ENCODE measurements at places on chromosomes 13 and 19.

GRCh38 chr19:4482721-4483364 is 10.7 kb downstream of the HDGFL2 start:
- DNase-seq: no peak

DNA sequence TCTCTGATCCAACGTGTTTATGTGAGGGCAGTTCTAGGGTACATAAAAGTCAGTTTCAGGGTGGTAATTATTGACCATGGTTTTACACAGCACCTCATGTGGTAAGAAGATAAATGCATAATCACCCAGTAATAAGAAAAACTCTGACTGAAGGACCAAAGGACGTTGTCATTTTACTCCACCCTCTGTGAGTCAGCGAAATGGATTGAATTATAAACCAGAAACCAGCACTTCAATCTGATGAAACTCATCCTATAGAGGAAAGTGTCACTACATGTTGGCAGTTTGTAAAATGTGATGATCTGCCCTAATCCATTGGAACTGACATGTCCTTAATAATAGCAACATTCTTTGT is 406.8 kb downstream of the KLF5 start:
- no peak for DNase-seq

GRCh38 chr19:2636897-2637683 is 65.4 kb downstream of the GNG7 start:
- DNase-seq: peak; percentile 90

GRCh38 chr13:80707000-80707983 is 366.4 kb upstream of the SPRY2 start:
- DNase-seq: no peak

DNA sequence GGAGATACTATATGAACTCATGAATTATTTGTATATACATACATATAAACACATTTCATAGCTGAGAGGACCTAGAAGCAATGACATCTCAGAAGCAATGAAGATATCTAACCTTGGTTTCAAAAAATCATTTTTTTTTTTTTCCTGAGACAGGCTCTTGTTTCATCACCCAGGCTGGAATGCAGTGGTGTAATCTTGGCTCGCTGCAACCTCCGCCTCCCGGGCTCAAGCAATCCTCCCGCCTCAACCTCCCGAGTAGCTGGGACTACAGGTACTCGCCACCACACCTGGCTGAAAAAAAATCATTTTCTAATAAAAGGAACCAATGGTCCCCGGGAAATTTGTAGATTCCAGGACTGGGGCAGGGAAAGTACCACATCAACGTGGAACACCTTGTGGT is 4.0 kb downstream of the ZNF565 start:
- no peak for DNase-seq

GRCh38 chr19:9819596-9819909 is 674 bp upstream of the FBXL12 start:
- DNase-seq: no peak

- peak; percentile 67 for DNase-seq
Measured at GRCh38 chr19:29837448-29837981, 25.7 kb downstream of the CCNE1 start.

- DNase-seq: no peak
Measured at GRCh38 chr13:48942131-48942530, 33.6 kb upstream of the FNDC3A start.

DNA sequence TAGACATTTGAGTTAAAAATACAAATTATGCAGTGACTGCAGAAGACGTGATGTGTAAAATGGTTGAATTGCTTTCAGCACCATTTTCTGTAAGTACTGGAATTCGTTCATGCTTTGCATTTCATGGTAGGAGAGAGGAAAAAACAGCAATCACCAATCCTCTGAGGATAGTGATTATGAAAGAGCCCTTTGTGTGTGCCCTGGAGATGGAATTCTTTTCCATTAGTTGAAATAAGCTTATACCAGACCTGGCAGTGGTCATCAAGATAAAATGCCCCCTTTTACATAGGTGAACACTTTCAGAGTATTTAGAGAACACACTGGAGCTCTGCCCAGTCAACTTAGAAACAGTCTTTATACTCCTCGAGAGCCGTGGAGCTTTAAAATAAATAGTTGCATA is 1.7 kb downstream of the CNMD start:
- no peak for DNase-seq

GRCh38 chr19:1253514-1254080 is 5.2 kb downstream of the MIDN start:
- no peak for DNase-seq

- DNase-seq: no peak
Measured at GRCh38 chr13:73428706-73429105, 369.9 kb downstream of the KLF5 start.

- DNase-seq: no peak
Measured at GRCh38 chr13:38662362-38662761, 24.5 kb upstream of the FREM2 start.

DNA sequence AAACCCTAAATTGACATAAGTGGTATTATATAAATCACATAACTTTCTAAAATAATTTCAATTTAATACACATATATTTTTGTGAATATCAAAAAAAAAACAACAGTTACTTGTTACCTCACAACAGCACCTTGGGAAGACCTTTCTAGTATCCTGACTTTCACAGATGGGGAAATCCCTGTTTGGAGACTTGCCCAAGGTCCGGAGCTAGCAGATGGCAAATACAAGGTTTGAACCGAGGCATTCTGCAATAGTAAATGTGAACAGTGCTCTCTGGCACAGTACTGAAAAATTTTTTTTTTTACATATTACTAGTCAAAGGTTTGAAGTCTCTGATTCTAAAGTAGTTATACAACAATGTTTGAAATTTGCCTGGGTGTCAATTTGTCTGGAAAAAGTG is 104.5 kb downstream of the SUCLA2 start:
- no peak for DNase-seq

DNA sequence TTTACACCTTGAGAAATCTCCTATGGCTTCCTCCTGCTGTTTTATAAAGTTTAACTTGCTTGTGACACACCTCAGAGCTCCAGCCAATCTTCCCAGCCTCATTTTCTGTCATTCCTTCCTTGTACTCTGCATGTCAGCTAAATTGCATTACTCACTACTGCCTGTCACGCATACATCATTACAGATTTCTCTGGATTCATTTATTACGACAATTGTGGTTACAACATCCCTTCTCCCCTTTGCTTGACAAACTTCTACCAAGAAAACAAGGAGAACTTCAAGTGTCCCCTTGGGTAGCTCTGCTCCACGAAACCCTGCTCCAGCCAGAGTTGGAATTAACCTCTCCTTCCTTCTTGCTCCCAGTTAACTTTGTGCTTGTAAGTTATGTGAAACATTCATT is 22.0 kb upstream of the GPR18 start:
- no peak for DNase-seq

DNA sequence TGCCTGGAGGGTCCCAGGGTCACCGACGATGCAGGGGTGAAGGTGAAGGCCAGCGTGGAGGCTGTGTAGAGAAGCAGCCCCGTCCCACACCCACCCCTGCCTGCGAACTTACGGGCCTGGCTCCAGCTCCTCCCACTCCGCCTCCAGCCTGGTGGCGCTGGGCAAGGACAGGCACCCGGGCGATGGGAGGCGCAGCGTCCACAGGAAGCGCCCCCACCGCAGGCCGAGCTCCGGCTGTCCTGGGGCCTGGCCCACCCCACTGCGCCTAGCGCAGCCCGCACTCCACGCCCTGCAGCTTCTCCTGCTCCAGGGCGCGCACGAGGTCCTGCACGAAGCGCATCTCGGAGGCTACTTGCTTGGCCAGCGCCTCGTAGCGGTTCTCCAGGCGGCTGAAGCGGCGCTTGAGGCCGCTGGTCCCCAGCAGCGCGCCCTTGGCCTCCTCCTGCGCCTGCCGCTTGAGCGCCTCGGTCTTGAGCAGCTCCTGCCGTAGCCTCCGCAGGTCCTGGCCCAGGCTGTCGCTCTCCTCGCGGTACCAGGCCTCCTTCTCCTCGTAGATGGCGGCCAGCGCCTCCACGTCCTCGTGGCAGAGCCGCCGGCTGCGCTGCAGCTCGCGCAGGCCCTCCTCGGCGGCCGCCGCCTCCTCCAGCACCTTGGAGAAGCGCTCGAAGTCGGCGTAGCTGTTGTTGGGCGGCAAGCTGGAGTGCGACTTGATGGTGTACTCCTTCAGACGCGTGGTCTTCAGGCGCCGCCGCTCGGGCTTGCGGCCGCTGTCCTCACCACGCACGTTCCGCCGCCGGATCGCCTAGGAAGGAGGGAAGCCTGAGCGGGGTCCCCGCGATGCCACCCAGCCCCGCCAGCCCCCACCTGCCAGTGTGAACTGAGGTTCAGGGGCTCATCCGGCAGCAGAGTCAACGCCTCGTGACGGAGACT is 11.8 kb downstream of the DAPK3 start:
- DNase-seq: no peak

- no peak for DNase-seq
Measured at GRCh38 chr13:63351533-63351932, 1935.9 kb upstream of the PCDH20 start.

GRCh38 chr19:2266183-2266993 is 10.2 kb upstream of the JSRP1 start:
- peak; percentile 65 for DNase-seq

DNA sequence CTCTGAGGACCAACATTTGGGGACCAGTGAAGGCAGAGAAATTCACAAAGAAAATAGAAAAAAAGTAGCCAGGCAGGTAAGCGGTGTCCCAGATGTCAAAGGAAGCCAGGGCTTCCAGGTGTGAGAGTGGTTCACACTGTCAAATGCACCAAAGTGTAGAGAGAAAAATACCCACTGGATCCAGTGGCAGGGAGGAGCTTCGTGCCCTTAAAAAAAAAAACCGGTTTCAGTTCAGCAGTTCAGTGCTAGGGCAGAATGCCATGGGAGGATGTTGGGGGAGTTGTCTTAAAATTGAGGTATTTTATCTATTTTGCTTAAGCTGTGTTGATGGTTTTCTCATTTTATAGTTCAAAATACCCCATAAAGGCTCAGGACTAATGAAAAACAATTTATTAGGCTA is 47.8 kb upstream of the C1QTNF9 start:
- peak; percentile 49 for DNase-seq
